ENCODE measurements at places on chromosomes 16 and 17. TPM values are rescaled to one million over a fixed set of nuclear protein-coding genes. Genes with fewer than 3 reads are reported as not detected.

ASPA gene
- total RNA-seq, result 1.8 TPM

GRAPL gene
- 0.51 TPM for total RNA-seq

MFAP4 gene
- total RNA-seq, result not detected

SLC5A2 gene
- 0.05 TPM for total RNA-seq

SLC38A8 gene
- total RNA-seq, result 11.7 TPM

GRCh38 chr17:69222707-69223258, 5.8 kb downstream of the ABCA10 start:
- peak; percentile 57 for DNase-seq

DNA sequence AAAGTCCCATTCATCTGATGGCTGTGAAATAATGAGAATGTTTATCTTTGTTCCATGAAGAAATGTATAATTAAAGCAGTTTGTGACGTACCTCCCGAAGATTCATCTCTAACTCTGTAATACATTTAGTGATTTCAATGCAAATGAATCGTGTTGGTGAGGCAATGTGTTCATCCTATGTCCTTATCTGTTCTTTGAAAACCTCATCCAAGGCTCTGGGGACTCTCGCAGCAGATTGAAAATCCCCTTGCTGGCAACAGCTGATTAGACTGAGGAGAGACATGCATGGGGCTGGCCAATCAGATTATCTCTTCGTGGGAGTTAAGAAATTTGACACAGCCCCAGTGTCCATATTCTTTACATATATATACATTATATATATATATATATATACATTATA, 1095.4 kb upstream of the EEF2KMT start:
- DNase-seq, result no peak

DNA sequence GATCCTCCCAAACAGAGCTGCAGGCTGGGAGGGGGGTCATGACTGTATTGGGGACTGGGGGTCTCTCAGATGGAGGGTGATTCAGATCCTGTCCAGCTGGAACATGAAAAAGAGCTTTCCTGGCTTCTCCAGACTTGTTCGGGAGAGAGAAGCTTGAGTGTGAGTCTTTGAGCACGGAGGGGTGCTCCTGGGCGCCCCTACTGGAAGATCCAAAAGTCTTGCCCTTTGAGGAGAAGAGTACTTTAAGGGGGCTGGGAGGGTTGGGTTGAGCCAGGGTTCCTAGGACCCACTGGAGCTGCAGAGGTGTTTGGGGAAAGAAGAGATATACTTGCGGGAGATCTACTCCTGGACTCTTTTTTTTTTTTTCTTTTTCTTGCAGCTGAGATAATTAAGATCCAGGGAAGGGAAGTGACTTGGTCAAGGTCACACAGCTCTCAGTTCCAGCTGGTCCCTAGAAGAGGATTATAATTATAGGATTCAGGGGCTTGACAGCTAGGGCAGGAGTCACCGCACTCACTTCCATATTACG, 8.4 kb downstream of the RARA start:
- DNase-seq, result peak; percentile 52

DNA sequence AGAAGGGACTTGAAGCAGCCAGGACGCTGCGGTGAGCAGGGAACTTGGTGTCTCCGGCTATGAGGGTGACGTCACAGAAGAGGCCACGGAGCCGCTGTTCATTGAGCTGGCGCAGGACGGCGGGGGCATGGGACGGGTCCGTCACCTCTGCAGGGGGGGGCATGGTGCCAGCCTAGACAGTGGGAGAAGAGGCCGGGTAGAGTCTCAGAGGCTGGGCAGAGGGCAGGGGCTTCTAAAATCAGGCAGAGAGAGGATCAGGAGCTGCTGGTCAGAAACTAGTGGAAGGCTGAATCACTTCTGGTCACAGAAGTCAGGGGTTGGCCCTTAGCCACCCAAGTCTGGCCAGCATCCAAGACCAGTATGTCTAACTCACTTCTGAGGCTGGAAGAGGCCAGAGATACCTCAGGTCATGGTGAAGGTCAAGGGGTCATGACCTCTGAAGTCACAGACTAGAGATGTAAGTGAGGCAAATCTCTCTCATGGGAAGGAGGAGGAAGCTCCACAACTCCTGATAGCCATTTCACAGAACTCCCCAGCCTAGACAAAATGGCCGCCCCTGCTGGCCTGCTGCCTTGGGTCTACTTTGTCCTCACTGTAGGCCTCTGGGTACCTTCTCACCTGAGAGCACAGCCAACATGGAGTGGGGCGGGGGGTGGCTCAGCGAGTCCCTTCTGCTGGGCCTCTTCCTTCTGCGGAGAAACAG, 12.6 kb downstream of the ZBTB4 start:
- no peak for DNase-seq

DNA sequence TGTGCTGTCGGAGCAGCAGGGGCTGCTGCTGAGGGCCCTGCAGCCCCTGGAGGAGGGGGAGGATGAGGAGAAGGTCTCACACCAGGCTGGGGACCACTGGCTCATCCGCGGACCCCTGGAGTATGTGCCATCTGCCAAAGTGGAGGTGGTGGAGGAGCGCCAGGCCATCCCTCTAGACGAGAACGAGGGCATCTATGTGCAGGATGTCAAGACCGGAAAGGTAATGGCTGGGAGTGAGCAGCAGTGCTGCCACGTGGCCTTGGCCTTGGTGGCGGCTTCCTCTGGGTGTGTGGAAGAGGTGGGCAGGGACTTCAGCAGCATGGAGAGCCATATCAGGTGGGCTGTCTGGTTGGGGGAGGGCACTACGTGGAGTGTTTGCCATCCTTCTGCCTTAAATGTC, 20.0 kb downstream of the MVP start:
- no peak for DNase-seq

DNA sequence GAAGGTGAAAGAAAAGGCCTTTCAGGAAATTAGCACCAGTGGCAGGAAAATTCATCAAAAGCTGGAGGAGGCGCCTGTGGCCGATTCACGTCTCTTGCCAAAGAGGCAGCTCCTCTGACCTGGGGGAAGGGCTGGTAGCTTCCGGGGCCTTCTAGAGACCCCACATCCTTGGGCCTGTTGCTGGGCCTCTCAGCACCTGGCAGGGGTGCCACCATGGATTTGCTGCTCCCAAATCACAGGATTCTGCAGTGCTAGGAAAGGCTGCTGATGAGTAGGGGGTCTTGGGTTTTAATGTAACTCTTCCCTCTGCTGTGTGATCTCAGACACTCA, 11.6 kb upstream of the CBFB start:
- DNase-seq, result no peak

DNA sequence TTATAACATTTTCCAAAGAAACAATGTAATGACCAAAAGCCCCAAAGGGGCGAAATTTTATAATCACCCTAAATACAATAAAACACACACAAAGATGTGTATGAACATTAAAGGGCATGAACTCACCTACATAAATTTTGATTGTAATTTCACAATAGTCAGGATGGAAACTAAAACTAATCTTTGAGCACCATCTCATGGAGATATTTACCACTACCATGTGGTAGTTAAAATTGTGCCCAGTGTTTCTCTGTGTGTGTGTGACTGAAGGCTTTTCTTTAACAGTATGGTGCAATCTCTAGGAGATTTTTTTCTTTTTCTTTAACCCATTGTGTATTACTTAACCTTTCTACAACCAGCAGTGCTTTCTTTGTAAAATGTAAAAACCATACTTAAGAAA, 19.7 kb upstream of the MEIOC start:
- peak; percentile 76 for DNase-seq

- DNase-seq, result peak; percentile 72
These were observed 7.3 kb upstream of the TRPV2 start for GRCh38 chr17:16407911-16408588.

- no peak for DNase-seq
These were observed 38.5 kb upstream of the SLC47A1 start for GRCh38 chr17:19494961-19495806.

- DNase-seq, result peak; percentile 95
These were observed 217.3 kb downstream of the RBFOX3 start for GRCh38 chr17:79393358-79394052.

DNA sequence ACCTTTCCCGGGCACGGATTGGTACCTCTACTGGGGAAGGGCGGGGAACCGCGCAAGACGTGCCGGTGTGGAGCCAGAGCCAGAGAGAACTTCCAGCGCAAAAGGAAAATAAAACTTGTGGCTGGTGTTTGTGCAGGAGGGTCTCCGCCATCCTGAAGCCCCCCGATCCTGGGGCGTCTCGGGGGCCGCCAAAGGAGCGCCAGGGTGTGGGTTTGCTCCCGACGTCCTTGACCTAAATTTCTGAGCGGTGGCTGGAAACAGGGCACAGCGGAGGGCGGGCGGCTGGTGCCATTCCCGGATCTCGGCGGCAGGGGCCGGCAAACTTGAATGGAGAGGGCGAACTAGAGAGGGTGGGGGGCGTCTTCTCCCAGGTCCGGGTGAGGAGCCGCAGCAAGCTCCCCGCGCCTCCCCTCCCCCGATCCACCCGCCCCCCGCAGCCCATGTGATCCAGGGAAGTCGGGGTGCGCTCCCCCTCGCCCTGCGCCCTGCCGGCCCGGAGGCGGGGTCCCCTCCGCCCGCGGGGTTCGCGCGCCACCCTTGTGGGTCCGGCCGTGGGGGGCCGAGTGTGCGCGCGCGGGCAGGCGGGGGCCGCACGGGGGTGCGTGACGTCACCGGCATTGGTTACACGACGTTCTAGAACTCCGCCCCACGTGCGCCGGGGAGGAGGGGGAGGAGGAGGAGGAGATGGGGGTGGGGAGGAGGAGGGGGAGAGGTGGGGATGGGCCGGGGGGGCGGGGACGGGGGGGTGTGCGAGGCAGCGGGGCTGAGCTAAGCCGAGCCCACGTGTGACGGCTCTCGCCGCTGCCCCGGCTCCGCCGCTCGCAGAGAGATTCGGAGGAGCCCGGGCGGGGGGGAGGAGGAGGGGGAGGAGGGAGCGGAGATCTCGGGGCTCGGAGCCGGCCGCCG, at the start of gene MSI2:
MSI2 (plus strand) TSS at position 748 of the 906 bp plus-strand sequence. CDS start 220 bp downstream, outside the sequence.
- DNase-seq, result peak; percentile 94

- DNase-seq, result peak; percentile 44
These were observed 223.5 kb downstream of the CYB561 start for GRCh38 chr17:63222655-63223054.

DNA sequence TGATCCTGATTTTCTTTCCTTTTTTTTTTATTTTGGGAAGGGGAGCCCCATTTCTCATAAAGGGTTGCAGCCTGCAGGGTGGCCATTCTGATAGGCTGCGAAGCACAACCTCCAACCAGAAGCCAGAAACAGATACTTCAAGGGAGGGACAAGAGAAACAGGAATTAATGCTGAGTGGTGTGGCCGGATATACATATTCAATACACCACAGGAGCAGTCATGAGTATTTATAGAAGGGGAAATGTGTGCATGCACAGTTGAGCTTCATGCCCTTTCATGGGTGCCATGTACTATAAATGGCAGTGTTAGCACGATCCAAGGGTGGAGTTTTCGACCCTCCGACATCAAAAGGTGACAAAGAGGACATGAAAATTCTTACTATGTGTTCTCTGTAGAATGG, 320.8 kb downstream of the CBLN1 start:
- DNase-seq, result no peak

GRCh38 chr16:4323845-4324488, 8.1 kb downstream of the GLIS2 start:
- peak; percentile 36 for DNase-seq

GRCh38 chr17:78197147-78197832, 10.1 kb downstream of the AFMID start:
- DNase-seq, result no peak

- DNase-seq, result no peak
These were observed 758 bp upstream of the RPL23A start for GRCh38 chr17:28719021-28719433.

GRCh38 chr16:3147046-3147756, 12.4 kb downstream of the ZNF213 start:
- no peak for DNase-seq

GRCh38 chr17:57808882-57809281, 41.0 kb downstream of the MRPS23 start:
- no peak for DNase-seq

DNA sequence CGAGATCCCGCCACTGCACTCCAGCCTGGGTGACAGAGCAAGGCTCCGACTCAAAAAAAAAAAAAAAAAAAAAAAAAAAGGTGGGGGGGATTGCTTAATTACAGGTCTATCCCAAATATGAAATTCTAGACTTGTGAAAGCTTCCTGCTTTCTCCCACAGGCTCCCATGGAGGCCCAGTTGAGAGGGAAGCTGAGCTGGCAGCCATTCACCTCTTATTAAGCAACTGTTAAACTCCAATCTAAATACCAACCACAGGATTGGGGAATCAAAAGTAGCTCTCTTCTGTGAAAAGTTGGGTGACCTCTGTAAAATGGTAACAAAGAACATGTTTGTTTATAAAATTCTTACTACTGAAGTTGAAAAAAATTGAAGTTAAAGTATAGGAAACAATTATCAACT, 45.8 kb upstream of the STAC2 start:
- DNase-seq, result peak; percentile 30

Data from SK-MEL-5 (cell line).